RCC 7860 (cell line): ENCODE measurements at places on chromosomes 4 and X.

- DNase-seq: no peak
Observed at GRCh38 chr4:24655326-24655725, 71.0 kb upstream of the DHX15 start.

GRCh38 chrX:40174854-40175510 is 77.2 kb upstream of the BCOR start:
- no peak for DNase-seq

GRCh38 chr4:1403591-1404572 is 2.4 kb downstream of the NKX1-1 start:
- no peak for DNase-seq

DNA sequence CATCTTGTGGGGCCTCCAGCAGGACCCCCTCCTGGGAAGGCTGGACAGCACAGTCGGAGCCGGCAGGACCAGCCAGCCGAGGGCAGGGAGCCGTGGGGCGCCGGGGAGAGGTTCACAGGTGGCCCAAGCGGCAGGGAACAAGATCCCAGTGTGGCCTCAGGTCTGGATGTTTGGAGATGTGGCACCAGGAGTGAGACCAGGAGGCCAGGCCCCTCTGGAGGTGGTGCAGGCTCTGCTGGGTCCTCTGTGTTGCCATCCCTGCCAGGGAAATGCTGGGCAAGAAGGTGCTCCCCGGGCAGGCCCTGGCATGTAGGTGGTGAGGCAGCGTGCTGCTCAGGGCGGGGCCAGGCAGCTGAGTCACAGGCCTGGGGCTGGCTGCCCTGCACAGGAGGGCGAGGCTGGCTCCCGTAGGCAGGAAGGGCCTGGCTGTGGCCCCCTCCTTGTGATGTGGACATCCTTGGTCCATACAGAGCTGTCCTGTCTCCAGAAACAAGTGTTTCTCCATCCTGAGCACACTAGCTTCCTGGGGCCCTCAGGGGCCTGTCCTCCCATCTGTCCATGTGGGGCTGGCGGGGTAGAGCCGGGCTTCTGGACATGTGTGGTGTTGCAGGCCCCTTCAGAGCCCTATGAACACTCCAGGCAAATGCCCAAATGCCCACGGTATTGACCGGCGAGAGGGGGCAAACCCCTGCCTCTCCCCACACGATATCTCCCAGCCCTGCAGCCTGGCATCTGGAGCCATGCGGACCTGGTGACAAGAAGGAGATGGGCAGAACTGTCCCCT is 4.8 kb upstream of the HGFAC start:
- peak; percentile 81 for DNase-seq

DNA sequence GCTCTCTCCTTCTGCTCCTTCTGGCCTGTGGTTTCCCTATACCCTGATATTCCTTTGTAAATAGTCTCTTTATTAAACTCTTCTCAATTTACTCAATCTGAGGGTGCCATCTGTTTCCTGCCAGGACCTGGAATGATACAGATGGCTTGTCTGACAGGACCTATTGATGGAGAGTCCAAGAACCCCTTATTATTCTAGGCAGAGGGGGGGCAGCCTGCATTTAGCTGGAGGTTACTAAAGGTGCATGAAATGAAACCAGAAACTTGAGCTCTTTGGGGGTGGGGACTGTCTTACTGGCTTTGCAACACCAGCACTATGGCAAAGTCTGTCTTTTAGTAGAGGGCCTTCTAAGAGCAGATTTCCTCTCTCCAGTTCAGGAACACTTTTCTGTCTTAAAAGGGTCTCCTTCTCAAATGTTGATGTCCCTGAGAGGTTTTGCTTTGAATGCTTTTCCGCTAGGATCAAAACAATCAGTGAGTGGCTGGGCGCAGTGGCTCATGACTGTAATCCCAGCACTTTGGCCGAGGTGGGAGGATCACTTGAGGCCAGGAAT is 162.5 kb upstream of the MED14 start:
- no peak for DNase-seq

DNA sequence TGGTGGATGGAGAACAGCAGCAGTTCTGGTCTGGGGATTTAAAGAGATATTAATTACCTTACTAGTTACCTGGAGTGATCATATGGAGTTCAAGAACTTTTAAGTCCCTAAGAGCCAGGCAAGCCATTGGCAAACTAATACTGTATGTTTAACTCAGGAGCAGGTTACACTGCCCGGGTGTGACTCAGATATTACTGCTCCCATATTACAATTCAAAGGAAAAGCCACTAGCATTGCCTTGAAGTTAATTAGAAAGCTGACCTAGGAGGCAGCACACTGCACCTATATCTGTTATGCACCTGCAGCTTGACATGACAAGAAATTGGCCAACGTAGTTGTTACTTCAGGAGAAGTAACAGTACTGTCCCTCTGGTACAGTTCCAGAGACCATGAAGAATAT is 47.2 kb downstream of the GRK4 start:
- DNase-seq: no peak

DNA sequence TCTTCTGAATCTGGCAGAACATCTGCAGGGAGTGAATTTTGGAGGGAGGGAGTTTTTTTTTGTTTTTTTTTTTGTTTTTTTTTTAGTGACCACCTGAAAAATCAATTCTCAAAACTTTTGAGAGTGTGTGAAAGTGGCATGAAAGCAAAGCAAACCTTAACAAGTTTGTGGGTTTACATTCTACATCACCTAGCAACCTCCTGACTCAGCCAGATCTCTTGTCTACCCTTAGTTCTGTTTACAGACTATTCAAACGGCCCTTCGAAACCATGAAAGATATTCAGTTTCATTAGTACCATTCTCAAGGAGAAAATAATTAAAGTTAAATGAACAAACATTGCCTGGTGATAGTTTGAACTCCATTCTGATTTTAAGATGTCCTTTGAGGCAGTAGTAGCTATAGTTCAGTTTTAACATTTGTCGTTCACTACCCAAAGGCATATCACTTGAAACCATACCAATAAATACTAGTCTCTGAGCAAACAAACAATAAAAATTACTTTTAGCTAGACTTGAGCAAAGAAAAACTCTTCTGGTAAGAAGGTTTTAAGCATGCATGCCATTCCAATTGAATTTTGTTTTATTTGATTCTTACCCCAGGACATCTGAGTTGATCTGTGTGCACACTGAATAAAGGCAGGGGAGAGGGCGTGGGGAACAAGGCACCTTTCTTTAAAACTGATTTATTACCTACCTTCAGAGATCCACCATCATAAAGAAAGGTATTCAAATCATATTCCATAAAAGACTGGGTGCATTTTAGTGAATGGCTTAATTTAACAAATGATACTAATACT is 137.7 kb downstream of the ARX start:
- no peak for DNase-seq

GRCh38 chr4:123830930-123831329 is 434.3 kb downstream of the SPRY1 start:
- no peak for DNase-seq

- no peak for DNase-seq
Observed at GRCh38 chr4:168504526-168504925, 7.7 kb downstream of the PALLD start.

- DNase-seq: no peak
Observed at GRCh38 chrX:139803224-139803623, 95.3 kb upstream of the MCF2 start.

DNA sequence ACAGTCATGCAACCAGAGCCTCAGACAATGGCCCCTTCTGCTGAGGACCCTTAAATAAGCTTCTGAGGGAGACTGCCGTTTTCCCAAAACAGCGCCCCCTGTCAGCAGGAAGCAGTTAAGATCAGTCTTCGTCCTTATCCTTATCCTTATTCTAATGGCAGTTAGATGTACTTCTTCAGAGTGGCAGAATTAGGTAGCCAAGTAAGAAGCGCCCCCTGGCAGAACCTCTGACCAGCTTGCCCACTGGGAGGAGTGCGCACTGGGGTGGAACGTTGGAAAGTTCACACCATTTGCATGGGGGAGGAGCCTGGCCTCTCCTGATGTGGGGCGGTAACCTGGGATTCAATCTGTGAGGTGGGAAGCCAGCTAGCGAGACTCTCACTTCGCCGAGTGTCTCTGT is 133.6 kb upstream of the QRFPR start:
- no peak for DNase-seq

DNA sequence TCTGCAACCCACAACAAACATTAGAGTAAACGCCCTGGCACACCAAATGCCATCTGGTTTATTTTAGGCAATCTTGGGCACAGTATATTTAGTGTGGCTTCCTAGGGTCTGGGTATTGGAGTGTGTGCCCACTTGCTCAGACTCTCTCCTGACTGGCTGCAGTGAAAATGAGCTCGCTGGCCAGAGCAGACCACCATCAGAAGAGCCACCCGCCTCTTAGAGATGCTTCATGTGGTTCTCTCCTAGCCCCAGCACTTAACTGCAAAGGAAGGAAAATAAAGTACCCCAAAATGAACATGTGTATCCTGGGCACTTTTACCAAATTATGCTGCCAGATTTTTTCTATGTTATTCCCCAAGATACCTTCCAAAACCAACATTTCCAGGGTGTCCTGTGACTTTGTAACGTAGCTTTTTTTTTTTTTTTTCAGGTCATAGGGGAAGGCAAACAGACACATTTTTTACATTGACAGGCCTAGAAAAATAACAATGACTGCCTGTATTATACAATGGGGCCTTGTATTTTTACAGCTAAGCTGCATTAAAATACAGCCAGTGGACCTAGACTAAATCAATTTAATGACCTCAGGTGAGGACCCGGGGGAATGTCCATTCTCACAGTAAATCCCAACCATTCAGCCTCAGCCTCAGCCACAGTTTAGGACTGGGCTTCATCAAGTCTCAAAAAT is 193.7 kb downstream of the RASL11B start:
- DNase-seq: no peak

GRCh38 chr4:119068529-119068962 is 67.1 kb upstream of the MYOZ2 start:
- no peak for DNase-seq

GRCh38 chr4:125956276-125956675 is 641.5 kb downstream of the FAT4 start:
- DNase-seq: no peak

DNA sequence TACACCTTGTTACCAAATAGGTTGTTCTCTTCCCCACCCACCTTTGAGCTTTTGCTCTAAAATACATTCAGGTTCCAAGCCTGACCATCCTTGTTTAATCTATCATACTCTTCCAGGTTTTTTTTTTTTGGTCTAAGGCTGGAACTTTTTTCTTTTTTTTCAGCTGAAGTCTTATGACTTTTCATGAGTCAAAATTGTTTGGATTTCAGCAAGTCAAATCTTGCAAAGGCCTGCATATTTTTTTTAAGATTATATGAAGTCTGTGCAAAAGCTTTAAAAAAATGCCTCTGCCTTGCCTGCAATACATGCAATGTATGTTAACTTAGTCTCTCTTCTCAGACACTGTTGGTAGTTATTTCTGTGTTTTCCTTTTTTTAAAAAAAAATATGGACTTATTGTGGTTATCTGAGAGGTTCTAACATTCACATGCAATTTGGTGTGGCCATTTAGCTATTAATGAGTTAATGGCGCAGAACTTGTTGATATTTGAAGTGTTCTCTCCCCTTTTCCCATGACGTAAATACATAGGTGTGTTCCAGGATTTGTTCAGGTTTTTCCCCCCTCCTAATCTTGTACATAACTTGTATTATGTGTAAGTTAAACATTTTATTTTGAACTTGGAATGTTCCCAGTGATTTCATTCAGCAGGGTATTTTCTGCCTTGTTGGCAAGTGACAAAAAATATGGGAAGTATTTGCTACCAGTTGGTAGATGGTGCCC is 58.7 kb downstream of the CCKAR start:
- DNase-seq: no peak

- no peak for DNase-seq
Observed at GRCh38 chr4:173426064-173426463, 27.1 kb upstream of the SCRG1 start.

DNA sequence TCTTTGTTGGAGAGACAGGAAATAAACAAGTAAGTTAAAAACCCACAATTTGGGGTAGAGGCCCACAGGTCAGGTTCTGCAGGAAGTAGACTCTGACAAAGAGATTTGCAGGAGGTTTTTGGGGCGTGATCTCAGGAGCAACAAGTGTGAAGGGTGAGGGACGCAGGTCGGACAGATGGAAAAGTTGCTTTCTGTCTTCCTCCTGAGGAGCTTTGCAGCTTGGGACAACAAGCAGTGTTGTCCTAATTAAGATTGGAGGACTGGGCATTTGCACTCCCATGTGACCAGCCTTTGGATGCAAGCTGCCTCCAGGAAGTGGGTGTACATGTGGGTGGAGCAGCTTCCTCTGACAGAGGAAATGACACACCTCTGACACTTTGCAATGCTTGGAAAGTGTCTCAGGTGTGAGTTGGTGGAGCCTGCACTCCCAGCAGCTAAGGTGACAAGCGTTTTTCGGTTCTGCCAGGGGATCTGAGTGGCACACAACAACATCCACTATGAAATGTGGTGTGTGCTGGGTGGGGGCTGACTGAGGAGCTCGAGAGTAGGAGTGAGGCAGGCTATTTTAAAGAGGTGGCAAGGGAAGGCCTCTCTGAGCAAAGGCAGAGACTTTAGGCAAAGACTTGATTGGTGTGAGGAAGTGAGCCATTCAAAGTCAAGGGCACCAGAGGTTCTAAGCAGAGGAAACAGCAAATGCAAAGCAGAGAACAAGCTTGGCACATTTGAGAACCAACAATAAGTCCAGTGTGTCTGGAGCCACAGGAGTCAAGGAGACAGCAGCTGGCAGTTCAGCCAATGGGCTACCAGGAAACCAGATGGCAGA is 339.8 kb upstream of the GATB start:
- no peak for DNase-seq

DNA sequence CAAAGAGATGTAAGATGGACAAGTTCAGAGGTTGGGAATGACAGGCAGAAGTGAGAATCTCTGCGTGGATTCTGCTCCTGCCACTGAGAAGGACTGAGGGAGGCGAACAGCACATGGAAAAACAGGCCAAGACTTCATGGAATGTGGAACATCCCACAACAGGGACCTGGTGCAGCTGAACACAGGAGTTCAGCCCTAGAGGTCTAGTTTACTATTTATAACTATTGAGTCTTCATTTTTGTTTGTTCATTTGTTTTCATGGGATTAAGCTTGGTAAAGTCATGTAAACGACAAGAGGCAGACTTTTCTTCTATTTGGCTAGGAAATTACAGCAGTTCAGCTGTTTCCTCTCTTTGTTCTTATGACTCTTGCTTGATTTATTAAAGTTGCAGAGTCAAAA is 234.5 kb downstream of the MAML3 start:
- DNase-seq: no peak

- peak; percentile 7 for DNase-seq
Observed at GRCh38 chr4:152454398-152455011, 81.4 kb downstream of the FBXW7 start.

DNA sequence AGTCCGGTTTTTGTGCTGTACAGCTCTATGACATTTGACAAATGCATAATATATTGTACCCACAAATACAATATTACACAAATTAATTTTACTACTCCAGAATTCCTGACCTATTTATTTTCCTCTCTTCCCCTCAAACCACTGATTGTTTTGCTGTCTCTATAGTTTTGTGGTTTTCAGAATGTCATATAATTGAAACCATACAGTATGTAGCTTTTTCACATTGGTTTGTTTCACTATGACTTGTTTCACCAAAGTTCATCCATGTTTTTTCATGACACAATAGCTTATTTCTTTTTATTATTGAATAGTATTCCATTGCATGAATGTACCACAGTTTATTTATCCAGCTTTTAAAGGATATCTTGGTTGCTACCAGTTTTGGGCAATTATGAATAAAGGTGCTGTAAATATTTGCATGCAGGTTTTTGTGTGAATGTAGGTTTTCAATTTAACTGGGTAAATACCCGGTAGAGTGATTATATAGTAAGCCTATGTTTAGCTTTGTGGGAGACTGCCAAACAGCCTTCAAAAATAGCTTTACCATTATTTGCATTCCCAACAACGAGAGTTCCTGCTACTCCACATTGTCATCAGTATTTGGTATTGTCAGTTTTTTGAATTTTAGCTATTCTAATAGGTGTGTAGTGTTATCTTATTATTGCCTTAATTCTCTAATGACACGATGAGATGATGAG is 25.9 kb downstream of the RNF175 start:
- DNase-seq: no peak
